ENCODE measurements at places on chromosomes 2 and 18.
A peak's percentile ranks its signal among the peaks of the same experiment; 100 is the strongest.

GRCh38 chr2:73981081-73982001, 3.4 kb upstream of the TET3 start:
- peak; percentile 52 for DNase-seq

DNA sequence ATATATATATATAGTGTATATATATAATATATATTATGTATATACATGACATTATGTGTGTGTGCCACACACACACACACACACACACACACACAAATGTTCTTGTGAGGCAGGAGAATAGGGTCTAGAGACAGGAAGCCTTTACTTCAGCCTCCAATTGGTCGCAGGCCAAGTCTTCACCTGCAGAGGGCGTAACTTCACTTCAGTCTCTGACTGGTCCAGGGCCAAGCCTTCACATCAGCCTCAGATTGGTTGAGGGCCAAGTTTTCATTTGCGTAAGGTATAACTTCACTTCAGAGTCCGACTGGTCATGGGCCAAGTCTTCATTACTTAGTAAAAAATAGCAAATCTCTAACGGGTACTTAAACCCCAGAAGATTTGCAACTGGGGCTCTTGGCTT, 13.2 kb upstream of the SS18 start:
- no peak for DNase-seq

- no peak for DNase-seq
These were observed 352.6 kb upstream of the CWC22 start for GRCh38 chr2:180359522-180360282.

DNA sequence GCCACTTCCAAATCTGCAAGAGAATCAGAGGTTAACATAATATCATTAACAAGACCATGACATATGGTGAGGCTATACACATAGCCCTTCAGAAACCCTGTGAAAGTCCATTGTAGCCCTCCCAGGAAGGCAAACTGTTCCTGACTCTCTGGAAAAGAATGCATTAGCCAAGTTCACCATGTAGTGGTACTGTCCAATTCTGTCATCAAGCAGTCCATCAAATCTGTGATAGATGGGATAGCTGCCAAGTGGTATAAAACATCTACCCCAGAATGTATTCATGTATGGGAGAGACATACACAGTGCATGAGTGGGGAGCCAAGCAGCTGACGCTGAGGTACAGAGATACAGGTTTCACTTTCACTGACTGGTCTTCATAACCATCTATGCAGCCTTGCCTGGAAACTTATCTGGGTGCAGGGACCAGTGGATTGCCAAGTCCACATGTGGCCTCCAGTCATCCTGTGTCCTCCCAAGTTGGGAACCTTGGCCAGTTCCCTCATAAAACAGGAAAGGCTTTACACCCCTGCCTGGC, 281.1 kb downstream of the MBD2 start:
- no peak for DNase-seq

DNA sequence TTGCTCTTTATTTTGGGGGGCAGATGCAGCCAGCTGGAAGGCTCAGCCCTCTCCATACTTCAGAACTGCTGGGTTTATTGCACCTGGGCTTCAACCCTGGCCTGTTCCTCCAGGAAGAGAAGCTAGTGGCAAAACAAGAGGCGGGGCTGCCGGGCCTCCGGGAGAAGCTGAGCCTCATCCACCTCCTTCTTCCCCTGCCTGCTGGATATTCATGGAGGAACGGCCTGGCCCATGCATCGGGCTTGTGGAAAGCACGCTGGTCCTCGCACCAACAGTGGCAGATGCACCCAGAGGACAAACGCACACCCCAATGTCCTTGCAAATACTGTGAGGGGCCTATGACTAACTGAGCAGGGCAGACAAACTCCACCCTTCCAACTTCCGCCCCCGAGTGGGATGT, 30.6 kb downstream of the FAM178B start:
- DNase-seq, result no peak

DNA sequence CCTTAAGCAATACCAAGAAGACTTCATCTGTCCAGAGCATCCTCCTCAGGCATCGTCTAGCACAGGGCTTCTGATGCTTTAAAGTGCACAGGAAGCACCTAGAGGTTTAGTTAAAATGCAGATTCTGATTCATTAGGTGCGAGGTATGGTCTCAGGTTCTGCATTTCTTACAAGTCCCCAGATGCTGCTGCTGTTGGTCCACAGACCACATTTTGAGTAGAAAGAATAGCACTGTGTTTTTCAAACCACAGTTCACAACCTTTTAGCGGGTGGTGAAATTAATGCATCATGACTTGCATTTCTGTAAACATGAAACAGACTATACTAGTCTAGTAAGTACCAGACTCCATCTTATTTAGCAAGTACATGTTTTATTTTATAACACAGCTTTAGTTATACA, 134.6 kb downstream of the TMEFF2 start:
- DNase-seq, result no peak

DNA sequence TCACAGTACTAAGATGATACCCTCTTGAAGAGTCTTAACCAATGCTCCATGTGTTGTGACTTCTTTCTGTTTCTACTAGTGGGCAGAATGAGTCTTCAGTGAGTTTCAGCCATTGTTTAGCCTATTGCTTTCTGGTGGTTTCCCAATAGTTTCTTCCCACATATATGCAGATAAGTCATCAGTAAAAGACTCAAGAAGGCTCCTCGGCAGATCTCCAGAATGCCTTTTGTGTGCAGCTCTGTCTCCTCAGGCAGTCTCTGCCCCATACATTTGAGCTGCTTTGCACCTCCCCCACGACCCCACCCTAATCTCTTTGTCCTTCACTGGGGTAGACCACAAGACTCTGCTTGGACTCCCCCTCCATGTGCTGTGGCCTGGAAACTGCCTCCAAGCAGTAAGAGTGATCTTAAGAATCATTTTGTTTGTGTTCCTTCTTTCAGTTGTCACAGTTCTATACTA, 71.6 kb upstream of the CHRNA1 start:
- DNase-seq, result no peak

DNA sequence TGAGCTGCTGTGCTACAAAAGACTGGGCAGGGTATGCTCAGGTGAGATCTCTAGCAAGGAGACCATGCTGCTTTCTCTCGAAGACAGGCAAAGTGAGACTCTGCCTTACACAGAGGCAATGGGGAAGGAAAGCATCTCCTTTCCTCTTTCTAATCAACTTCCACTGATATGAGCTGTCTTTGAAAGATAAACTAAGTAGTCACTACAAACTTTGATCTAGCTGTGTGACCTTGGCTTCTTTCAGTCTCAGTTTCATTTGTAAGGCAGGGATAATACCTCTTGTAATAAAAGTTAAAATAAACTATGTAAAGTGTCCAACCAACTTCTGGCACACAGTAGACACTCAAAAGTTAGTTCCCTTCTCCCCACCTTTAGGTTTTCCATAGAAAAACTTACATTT, 7.5 kb downstream of the CCDC93 start:
- no peak for DNase-seq

- DNase-seq, result no peak
These were observed 20.6 kb downstream of the STPG4 start for GRCh38 chr2:47134386-47135090.

GRCh38 chr2:117917223-117917917, 96.5 kb downstream of the CCDC93 start:
- peak; percentile 7 for DNase-seq

GRCh38 chr18:8657873-8658470, 47.4 kb upstream of the MTCL1 start:
- DNase-seq, result no peak

GRCh38 chr18:46718501-46719341, 38.1 kb downstream of the ST8SIA5 start:
- no peak for DNase-seq

DNA sequence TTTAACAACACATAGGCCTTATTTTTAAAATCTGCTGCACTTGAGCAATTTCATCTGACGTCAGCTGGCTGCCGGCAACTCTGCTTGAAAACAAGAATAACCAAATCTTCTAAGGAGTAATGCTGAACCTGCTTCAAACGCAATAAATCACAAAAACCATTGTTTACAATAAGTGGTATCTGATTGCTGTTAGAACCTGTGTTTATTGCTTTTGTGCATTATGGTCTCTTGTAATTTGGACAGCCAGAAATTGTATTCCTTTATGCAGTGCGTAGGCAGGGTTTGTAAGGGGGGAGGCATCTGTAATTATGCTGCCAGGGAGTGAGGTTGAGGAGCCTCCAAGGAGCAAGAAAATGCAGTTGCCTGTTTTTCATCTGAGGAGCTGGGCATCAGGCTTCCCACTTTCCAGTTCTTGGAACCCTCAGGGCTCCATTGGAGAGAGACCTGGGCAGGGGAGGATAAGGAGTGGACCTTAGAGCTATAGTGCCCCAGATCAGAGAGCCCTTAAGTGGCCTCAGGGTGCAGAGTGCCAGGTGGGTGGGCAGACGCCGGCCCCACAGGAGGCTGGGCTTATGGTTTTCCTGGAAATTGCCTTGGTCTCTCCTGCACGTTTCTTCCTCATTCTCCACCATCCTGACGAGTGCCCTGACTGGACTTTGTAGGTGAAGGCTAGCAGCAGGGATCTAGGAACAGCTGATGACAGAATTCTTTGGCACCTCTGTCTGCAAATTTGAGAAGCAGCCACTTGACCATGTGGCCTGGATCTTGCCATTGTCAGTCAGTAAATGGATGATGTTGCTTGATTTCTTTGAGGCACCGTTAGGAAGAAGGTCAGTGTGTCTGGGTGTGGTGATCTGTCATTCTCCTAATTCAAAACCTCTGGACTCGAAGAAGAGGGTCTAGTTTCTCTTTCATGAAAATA, 129.2 kb downstream of the KLHL29 start:
- no peak for DNase-seq

- no peak for DNase-seq
These were observed 35.0 kb upstream of the AGAP1 start for GRCh38 chr2:235458839-235459273.

- DNase-seq, result no peak
These were observed 47.7 kb downstream of the PRKCE start for GRCh38 chr2:45699032-45699658.

- DNase-seq, result no peak
These were observed 43.6 kb downstream of the MALT1 start for GRCh38 chr18:58714821-58715220.

- DNase-seq, result peak; percentile 71
These were observed 42.5 kb downstream of the COPS8 start for GRCh38 chr2:237128026-237128703.

DNA sequence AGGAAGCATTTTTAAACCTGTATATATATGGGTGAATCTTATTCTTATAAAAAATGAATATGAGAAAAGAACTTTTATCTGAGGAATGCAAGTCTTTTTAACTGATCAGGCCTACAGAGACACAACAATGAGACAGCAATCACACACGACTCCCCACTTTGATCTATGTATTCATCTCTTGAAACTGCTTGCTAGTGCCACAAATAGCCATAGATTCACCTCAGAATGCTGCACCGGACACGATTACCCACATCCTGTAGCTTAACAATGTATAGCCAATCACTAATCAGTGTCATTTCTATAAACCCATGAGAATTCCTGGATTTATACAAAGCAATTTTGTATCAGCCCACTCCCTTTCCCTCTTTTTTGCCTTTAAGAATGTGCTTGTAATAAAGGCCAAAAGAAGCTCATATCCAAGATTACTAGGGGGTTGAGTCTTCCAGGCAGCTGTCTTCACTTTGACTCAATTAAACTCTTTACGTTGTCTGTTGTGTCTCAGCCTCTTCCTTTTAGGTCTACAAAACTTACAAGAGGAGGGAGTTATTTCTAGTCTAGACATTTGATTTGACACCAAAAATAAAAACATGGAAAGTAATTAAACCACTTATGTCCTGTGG, 94.9 kb downstream of the MBD2 start:
- DNase-seq, result no peak

DNA sequence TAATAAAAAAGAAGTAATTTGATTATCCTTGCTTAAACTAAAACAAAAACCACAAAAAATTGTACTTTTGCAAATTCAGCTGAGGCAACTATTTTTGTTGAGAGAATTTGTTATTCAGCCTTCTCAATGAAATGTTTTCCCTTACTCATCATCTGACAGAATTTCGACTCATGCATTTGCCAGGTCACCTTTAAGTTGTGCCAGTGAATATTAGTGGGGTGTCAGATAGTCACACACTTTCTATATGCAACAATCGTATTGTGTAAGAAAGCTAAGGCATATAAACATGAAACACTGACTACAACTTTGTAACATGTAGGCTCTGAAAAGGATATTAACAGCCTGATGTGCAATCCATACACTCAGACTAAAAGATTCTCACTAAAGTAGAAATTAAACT, 1653.1 kb upstream of the SLC39A10 start:
- no peak for DNase-seq

DNA sequence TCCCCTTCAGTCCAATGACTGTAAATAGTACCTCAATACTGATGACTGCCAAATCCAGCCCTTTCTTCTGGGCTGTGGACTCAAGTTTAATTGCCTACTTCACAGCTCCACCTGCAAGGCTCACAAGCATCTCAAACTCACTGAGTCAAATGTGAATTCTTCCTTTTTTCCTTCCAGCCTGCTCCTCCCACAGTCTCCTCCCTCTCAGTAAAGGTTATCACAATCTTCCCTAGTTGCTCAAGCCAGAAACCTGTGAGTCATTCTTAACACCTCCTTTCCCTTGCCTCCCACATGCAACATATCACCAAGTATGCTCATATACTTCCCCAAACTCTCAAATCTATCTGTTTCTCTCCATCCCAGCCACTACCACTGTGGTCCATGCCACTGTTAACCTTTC, 3.7 kb upstream of the MFSD6 start:
- DNase-seq, result peak; percentile 77

- peak; percentile 24 for DNase-seq
These were observed 227.9 kb downstream of the GBX2 start for GRCh38 chr2:235940330-235940729.

GRCh38 chr2:45191146-45191863, 182.1 kb upstream of the SIX2 start:
- DNase-seq, result no peak

- no peak for DNase-seq
These were observed 45.7 kb downstream of the RDH14 start for GRCh38 chr2:18514526-18515461.

GRCh38 chr18:45765796-45766195, 41.8 kb downstream of the SLC14A1 start:
- no peak for DNase-seq

Measured in MV-4-11 (cell line).